ENCODE measurements at places on chromosomes 11 and 22.

DNA sequence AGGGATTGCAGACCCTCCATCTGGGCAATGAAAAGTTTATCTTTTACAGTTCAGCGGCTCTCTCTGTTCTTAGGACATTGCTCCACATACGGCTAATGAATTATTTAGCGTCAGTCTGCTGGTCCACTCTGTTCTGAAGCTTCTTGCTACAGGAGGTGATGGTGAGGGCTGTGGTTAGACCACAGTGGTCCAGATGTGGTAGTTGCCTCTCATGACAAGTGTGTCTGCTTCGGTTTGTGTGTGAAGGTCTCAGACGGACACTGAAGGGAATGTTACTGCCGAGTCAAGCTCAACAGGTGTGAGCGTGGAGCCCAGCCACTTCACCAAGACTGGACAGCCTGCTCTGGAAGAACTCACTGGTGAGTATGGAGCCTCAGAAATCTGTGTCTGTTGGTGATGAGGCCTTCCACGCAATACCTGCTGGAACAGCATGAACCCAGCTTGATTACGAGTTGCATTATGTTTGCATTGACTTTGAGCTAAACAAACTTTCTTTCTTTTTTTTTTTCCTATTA lies 220.8 kb downstream of the DBX1 start:
- no peak for DNase-seq

DNA sequence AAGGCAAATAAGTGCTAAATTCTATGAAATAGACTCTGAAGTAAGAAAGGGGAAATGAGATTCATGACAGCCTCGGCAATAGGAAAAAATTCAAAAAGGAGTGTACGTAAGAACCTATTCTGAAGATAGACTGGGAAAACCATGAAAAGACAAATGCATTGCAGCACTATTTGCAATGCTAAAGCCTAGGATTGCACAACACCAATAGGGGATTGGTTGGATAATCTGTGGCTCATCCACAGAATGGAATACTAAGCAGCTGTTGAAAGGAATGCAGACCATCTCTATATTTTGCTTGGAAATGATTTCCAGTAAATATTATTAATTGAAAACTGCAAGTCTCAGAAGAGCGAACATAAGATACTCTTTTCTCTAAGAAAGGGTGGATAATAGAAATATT lies 91.7 kb upstream of the CLMP start:
- no peak for DNase-seq

DNA sequence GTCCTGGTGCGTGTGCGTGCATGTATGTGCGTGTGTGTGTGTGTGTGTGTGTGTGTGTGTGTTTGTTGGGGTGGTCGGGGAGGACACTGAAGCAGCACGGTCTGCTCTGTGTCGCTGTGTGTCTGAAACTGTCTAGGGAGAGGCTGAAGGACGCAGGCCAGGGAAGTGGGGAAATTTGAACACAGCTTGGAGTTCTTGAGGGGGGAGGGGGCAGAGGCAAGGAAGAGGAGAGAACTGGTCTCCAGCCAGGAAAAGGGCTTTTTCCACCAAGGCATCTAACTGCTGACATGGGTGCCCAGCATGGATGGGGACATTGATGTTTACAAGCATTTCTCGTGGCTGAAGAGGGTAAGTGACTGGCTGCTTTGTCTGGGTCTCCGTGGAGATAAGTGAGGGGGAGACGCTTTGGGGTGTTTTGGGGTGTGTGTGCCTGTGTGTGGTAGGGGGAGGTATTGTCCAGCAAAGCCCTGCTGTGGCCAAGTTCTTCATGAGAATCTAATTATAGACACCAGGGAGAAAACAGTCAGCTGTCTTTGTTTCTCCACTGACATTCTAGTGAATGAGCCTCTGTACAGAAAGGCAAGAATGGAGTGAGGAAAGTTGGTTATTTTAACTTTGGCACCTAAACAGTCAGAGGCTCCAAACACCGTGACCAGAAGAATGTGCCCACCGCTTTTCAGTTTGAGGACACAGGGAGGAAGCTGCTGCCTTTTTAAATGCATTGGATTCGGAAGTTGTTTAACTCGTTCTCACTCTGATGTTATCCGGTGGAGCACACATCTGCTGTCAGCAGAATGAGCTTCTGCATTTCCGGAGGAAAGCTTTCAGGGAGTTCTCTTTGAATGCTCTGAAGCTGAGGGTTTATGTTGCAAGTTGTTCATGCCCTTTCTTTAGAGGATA lies 63.7 kb downstream of the PPFIBP2 start:
- peak; percentile 35 for DNase-seq

- no peak for DNase-seq
Measured at GRCh38 chr11:67316882-67317204, 13.5 kb downstream of the SSH3 start.

- no peak for DNase-seq
Measured at GRCh38 chr22:20646415-20646814, 127.5 kb upstream of the SERPIND1 start.

DNA sequence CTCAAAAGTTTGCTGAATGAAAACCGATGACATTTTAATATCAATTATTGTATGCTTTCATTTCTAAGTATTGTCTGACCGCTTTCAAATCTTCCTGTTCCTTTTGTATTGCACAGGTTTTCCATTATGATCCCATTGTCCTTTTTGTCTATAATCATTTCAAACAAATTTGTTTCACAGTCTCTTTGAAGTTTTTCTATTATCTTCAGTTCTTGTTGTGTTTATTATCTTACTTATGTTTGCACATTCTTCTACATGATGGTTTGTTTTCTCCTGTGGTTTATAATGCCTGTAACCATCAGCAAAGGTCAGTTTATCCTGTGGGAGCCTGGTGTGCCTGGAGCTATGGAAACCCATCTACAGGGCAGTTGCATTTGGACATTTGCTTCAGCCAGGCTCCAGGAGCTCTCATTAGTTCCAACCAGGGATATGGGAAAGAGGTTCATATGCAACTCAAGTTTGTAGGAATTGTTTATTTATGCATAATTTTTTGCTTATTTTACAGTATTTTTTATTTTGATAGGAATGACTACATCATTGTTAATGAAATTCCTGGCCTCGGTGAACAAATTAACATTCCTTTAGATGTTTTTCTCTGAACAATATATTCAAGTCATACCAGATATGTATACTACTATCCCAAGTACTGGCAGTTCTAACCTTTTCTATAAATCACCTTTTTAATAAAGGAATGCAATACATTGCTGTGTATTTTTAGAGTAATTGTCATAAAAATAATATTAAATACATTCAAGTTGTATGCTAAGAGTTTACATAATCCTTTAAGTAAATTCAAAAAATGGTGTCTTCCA lies 179.2 kb downstream of the SBF2 start:
- no peak for DNase-seq

GRCh38 chr22:32353292-32353691 lies 4.4 kb upstream of the RFPL3 start:
- no peak for DNase-seq

- no peak for DNase-seq
Measured at GRCh38 chr22:23840026-23840425, 1.2 kb upstream of the DERL3 start.

DNA sequence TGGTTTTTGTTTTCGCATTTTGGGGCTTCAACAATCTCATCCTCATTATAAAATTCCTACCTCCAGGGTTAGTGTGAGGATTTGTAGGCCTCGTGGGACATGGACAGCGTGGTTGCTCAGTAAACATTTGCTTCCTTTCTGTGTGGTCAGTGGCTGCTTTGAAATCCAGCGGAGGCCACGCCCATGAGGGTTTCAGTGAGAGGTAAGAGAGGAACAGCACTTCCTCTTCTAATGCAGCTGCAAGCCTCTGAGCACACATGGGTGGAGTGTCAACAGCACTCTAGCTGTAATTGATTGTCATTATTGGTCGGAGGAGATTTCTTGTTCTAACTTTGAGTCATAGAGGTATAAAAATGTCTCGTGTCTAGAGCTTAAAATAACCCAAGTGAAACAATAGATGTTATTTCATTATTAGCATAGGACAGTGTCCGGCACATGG lies 6.0 kb upstream of the ARHGAP42 start:
- DNase-seq: no peak
